ENCODE measurements at places on chromosomes 2 and 18. TPM values are rescaled to one million over a fixed set of nuclear protein-coding genes. Genes with fewer than 3 reads are reported as not detected.

The RAPH1 gene
- total RNA-seq, result 6.8 TPM

The ELOA2 gene
- total RNA-seq, result not detected

The PDE11A gene
- 0.67 TPM for total RNA-seq

The ZFAND2B gene
- total RNA-seq, result 19.3 TPM

The MATN3 gene
- 11.4 TPM for total RNA-seq

The PLEK gene
- 0.06 TPM for total RNA-seq

The GPR155 gene
- total RNA-seq, result 0.26 TPM

The SLC5A7 gene
- total RNA-seq, result not detected

The MEP1B gene
- 0.05 TPM for total RNA-seq

The YPEL5 gene
- total RNA-seq, result 40.8 TPM

The TMEM214 gene
- total RNA-seq, result 67.5 TPM

The CTIF gene
- 15.7 TPM for total RNA-seq

The EGR4 gene
- 0.09 TPM for total RNA-seq

The FAM168B gene
- 70.0 TPM for total RNA-seq

The CNRIP1 gene
- 2.2 TPM for total RNA-seq

The AGFG1 gene
- 130 TPM for total RNA-seq

The KHK gene
- 9.5 TPM for total RNA-seq

All from A549 treated with GW870086 at 1 μM for 4 hours (cell line).